ENCODE measurements at places on chromosomes 5 and 9.
A peak's percentile ranks its signal among the peaks of the same experiment; 100 is the strongest.

DNA sequence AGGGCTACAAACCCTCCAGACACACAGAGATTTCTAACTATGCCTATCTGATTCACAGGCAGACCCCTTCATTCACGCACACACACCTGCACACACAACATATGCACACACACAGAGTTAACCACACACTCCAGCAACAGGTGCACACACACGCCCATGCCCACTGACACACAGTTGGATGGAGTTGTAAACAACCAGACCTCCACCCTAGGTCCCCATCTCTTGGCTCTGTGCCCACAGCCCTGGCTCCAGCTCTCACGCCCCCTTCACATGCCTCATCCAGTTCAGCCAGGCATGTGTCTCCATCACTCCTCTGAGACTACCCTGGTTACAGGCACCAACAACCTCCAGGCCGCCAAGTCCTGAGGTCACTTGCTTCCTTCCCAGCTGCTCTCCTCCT is 61.1 kb downstream of the PSD2 start:
- DNase-seq: no peak

DNA sequence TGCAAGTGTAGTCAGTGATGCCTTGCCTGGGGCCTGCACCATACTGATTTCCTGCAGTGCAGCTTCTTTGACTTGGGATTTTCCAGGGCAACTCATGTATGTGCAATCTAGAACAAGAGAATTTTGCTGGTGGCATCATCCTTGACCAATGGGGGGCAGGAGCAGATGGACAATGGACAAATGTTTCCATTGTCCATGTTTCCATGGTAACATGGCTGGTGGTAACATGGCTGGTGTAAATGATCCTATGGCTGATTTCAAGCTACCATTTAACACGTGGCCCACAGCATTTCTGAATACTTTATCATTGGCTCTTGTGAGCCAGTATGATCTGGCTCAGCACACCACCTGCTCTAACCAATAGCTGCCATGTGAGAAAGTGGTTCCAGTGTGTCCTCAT is 130.1 kb upstream of the OSMR start:
- no peak for DNase-seq

GRCh38 chr9:15304632-15305031 is 2.4 kb downstream of the TTC39B start:
- DNase-seq: no peak

- DNase-seq: no peak
These were observed 54.0 kb downstream of the SHOC1 start for GRCh38 chr9:111740739-111741138.

GRCh38 chr9:86507212-86507630 is 153.0 kb upstream of the TUT7 start:
- DNase-seq: no peak

GRCh38 chr9:128565578-128565977 is 13.2 kb downstream of the SPTAN1 start:
- no peak for DNase-seq

- no peak for DNase-seq
These were observed 885 bp upstream of the TMEM252 start for GRCh38 chr9:68541568-68541967.

DNA sequence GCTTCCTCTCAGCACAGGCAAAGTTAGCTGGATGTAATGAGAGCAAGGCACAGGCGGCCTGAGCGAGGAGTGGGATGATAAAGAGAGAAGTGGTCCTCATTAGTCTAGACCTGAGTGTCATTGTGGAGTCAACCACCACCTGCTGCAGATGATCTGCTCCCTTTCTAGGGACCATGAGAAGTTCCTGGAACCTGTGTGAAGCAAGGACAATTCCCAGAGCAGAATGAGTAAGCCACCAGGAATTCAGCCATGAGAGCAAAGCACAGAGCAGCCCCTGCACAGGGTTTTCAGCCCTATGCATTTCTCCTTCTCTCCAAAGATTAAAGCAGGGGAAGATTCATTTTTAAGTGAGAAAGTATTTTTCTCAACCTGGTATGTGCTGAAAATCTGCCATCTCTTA is 146.8 kb upstream of the SPEF2 start:
- DNase-seq: no peak

DNA sequence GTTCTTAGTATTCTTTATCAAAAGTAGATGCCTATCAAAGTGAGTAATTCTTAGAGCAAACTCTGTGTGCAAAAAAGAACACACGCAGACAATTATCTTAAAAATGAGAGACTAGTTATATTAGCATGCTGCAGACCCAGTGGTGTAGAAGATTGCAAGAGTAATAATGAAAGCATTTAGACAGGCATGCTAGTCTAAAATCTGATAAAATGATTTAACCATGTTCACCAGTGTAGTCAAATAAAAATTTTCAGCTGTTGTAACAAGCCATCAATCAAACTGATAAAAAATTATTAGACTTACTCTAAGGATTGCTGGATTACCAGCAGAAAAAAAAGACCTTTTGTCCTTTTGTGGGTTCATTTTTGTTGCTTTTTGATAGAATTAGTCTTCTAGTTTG is 241.9 kb upstream of the TLE4 start:
- DNase-seq: no peak

- DNase-seq: no peak
These were observed 17.2 kb upstream of the GCNT1 start for GRCh38 chr9:76441551-76442322.

DNA sequence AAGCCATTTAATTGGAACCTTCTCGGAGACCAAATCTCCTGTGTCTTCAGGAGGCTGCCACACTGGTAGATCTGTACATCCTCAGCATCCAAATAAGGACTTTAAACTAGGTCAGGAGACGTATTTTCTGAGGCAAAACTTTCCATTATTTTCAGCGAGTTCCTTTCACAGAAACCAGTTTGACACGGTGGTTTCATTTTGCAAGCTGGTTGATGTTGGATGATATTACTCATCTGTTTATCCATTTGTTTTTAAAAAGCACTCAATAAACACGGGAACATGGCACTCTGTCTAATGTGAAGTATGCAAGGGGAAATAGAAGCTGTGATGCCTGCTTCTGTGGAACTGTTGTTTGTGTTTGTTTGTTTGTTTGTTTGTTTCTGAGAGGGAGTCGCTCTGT is 199.6 kb downstream of the ERCC6L2 start:
- DNase-seq: no peak

DNA sequence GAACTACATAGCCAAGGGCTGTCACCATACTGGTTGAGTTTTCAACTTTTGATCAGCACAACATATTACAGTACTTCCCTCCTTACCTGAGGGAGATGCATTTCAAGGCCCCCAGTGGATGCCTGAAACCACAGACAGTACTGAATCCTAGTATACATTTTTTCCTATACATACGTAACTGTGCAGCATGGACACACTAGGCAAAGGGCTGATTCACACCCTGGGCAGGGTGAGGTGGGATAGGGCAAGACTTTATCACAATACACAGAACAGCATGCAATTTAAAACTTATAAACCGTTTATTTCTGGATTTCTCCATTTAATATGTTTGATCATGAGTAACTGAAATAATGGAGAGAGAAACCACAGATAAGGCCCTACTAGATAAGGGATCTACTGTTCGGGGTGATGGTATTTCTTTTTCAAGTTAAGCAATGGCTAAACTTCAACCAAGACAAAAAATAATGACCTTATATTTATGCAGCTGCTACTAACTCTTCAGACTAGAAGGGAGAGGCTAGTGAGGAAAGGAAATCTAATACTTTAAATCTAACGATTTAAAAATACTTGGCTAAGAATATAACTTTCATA is 186.9 kb upstream of the GNA14 start:
- DNase-seq: no peak

DNA sequence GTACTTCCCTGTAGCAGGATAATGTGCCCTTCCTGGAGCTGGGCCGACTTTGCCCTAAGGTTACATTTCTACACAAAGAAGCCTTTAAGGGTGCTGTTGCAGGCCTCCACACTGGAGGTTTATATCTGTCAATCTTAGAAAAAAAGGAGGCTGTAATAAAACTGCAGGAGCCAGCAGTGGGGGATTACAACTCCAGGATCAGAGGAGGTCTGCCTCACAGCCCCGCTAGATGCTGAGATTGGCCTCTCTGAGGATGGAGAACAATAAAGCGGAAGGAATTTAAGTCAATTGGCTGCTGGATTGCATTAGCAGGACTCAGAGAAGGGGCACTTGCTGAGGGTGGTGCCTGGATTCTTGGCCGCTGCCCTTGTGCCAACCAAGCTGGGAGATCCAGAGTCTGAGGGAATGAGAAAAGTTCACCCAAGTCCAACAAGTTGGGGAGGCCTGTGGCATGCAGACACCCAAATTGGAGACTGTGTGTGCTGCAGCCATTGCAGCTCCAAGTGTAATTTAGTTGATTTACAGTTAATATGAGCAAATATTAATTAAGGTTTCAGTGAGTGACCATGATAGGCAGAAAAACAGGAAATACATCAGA is 99.0 kb upstream of the SSBP2 start:
- DNase-seq: no peak

- DNase-seq: no peak
These were observed 183.2 kb upstream of the PDE4D start for GRCh38 chr5:60076746-60077145.

- no peak for DNase-seq
These were observed 38.0 kb upstream of the SLC44A1 start for GRCh38 chr9:105206496-105206820.

GRCh38 chr5:34651791-34652190 is 4.3 kb upstream of the RAI14 start:
- no peak for DNase-seq

- DNase-seq: peak; percentile 71
These were observed 120.6 kb downstream of the TTLL11 start for GRCh38 chr9:121972501-121972981.

GRCh38 chr5:82183828-82184227 is 94.3 kb downstream of the RPS23 start:
- DNase-seq: peak; percentile 42

DNA sequence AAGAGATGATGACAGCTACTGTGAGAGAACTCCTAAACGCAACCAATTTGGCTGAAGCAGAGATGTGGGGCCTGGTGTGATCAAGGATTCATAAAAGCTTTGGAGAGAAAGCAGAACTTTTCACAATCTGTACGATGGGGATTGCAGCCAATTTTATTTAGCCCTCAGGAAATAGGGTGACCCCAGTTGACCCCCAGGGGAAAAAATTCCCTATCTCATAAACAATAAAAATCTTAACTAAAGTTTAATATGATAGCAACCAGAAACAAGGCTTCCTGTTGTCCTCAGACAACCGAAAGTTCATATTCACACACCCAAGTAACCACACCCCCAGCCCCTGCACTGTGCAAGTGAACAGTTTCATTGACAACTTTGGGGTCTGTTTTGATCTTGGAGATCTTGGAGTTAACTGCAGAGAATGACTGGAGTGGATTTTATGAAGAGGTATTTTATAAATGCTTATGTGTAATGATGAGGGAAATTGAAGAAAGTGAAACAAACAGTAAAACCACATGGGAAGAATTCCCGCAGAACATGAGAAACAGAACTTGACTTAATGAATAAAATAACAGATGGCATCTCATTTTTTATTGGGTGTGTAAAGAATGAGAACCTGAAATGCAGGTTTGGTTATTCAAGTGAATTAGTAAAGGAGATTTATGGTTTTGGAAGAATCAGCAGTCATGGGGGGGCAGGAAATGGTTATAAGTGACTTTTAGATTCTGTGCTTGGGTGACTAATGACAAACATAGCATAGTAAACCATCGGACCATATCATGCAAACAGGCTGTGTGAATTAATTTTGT is 94.5 kb downstream of the PDE4D start:
- peak; percentile 63 for DNase-seq

DNA sequence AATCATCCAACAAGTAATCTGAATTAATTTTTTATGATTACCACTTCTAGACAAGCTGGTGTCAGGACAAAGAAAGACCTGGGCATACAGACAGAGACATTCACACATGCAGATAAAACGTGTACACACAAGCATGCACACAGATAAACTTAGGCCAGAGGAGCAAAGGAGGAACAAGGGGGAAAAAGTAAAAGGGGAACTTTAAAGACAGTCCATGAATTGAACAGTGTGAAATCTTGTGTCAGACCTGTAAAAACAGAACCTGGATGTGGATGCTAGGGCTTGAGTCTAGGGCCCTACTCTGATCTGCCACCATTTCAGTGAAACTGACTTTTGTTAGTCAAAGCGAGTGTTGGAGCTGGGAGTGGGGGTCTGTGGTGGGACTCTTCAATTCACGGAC is 11.2 kb upstream of the ZSWIM6 start:
- DNase-seq: no peak

DNA sequence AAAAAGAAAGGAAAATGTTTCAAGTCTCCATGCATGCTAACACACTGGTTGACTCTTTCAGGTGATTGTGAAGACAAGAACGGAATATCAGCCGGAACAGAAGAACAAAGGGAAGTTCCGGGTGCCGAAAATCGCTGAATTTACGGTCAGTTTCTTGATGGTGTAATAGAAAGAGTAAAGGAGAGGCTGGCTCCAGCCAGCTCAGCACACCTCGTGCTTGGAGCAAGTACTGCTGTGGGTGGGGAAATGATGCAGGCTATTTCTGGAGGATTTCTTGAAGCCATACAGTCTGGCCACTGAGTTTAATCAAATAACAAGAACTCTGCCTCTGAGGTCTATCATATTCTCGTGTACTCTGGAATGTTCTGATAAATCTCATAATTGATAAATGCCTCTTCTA is 18.7 kb downstream of the NSG2 start:
- no peak for DNase-seq

- no peak for DNase-seq
These were observed 119.5 kb downstream of the TRPM3 start for GRCh38 chr9:71001780-71002386.

GRCh38 chr5:159802661-159803060 is 113.6 kb upstream of the ADRA1B start:
- no peak for DNase-seq

DNA sequence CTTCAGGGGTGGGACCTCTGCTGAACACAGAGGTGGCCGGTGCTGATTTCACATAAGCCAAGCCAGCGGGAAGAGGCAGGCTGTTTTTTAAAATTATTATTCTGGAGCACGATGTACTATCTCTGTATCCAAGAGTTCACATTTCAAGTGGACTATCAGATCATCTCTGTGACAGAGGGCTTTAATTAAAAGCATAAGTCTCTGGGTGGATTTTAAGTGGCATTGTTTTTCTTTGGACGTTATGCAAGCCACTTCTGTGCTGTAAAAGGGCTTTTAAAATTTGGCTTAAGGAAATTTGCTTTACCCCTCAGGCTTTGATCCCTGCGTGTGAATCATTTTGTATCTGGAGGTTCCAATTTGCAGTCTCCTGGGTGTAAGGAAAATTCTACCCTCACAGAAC is 124.7 kb downstream of the PALM2AKAP2 start:
- DNase-seq: no peak

GRCh38 chr5:532521-533242 is 8.4 kb upstream of the SLC9A3 start:
- no peak for DNase-seq

DNA sequence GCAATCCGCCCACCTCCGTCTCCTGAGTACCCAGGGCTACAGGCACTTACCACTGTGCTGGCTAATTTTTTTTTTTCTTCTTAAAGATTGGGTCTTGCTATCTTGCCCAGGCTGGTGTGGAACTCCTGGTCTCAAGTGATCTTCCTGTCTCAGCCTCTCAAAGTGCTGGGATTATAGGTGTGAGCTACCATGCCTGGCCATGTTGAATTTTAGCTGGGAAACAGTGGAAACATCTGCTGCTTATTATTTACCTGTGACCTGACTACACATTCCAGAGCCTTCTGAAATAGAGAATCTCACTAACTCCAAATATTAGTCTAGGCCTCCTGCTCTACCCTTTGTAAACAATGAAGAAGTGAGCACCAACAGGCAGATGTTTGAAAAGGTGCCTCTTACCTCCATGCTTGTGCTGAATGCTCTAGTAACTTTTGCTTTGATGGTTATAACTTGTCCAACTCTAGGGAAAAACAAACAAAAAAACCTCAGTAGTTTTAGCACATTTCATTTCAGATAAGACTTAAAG is 22.5 kb downstream of the ACOT12 start:
- DNase-seq: no peak

All from epithelial cell of proximal tubule (primary cell).